ENCODE measurements at places on chromosomes 16 and 17.
A peak's percentile ranks its signal among the peaks of the same experiment; 100 is the strongest.

DNA sequence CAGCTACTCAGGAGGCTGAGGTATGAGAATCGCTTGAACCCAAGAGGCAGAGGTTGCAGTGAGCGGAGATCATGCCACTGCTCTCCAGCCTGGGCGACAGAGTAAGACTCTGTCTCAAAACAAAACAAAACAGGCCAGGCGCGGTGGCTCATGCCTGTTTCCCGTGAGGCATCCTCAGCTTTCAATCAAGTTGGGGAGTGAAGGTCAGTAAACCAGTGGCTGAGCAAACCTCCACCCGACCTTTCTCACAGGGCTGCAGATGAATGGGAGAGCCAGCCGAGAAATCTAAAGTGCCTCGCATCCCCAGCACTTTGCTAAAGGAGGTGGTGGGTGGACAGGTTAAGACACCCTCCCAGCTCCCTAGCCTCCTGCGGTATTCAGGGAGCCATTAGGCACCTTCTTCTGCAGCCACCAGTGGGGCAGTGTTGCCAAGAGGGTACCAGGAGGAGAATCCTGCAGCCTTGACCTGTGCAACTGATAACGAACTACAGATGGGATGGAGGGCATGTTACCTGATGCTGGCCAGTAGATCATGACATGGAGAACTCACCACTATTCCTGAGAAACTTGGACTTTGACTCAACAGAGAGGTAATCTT is 59.0 kb downstream of the KPNA2 start:
- no peak for DNase-seq

GRCh38 chr17:20151174-20151573 is 142.0 kb downstream of the SPECC1 start:
- DNase-seq: no peak

- peak; percentile 33 for DNase-seq
These were observed 52.8 kb upstream of the TOB1 start for GRCh38 chr17:50918933-50919296.

GRCh38 chr16:22364241-22364640 is 10.2 kb downstream of the CDR2 start:
- no peak for DNase-seq

DNA sequence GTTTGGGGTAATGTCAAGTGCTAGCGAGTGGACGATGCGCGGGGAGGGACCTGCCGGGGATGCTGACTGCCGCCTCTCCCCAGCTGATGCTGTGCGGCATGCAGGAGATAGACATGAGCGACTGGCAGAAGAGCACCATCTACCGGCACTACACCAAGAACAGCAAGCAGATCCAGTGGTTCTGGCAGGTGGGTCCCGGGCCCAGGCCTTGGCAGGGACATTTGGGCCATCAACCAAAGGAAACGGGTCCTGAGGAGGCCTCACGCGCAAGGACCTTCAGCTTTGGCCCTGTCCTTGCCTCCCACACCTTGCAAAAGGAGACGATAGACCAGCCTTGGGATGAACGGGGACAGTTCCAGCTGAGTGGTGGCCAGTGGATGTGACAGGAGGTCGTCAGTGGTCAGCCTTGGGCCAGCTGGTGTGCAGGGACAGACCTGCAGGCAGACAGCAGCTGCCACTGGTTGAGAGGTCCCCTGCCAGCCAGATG is 13.6 kb upstream of the CLEC18A start:
- DNase-seq: no peak

GRCh38 chr16:85286951-85287814 is 174.9 kb upstream of the CIBAR2 start:
- peak; percentile 78 for DNase-seq

DNA sequence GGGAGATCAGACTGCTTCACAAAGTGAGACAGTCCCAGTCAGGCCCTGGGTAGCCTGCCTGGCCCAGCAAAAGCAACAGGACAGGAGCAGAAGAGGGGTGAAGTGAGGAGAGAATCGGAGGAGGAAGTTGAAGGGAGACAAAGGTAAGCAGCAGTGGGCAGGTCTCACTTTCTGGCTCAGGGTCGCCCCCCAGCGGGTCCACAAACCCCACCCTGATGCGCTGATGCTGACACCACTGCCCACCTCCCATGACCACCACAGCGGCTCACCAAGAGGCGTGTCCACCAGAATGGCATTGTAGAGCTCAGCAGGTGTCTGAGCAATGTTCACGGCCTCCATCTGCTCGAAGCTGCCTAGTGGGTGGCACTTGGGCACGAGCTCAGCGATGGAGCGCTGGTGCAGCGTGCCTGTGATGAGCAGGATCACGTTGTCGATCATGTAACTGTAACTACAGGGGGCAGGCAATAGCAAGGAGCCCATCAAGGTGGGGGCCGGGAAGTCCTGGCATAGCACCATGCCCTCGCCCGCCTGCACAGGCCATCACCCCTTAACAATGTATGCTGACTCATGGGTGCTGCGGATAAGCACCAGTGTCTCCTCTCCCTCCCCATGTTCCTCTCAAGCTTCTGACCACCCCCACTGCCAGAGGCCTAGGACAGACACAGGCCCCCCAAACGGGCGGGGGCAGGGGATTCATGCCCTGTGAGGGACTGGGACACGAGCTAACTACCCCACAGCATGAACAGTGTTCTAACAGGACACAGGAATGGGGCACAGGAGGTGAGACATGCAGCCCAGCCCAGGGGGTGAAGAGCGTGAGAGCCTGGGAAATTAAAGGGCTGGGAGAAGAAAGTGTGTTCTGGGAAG is 13.6 kb downstream of the HSD11B2 start:
- DNase-seq: no peak

GRCh38 chr16:76970087-76970744 is 220.8 kb upstream of the MON1B start:
- no peak for DNase-seq

GRCh38 chr16:19502395-19503131 is 19.3 kb downstream of the GDE1 start:
- DNase-seq: peak; percentile 63

DNA sequence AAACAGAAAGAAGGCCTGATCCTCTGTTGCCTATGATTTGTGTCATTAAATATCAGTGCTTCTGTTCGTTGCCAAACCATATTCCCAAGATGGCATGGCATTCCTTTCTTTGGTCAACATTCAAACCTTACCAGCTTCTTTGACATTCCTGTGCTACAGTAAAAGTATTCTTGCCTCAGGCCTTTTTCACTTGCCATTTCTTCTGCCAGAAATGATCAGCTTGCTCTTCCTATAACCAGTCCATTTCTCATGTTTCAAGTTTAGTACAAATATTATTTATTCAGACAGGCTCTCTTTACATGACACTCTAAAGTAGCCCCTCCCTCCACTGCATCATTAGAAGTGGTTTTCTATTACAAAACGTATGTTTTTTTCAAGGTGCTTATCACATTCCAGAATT is 278.3 kb downstream of the KCNJ2 start:
- DNase-seq: no peak

GRCh38 chr16:87095271-87095670 is 221.9 kb downstream of the C16orf95 start:
- no peak for DNase-seq

DNA sequence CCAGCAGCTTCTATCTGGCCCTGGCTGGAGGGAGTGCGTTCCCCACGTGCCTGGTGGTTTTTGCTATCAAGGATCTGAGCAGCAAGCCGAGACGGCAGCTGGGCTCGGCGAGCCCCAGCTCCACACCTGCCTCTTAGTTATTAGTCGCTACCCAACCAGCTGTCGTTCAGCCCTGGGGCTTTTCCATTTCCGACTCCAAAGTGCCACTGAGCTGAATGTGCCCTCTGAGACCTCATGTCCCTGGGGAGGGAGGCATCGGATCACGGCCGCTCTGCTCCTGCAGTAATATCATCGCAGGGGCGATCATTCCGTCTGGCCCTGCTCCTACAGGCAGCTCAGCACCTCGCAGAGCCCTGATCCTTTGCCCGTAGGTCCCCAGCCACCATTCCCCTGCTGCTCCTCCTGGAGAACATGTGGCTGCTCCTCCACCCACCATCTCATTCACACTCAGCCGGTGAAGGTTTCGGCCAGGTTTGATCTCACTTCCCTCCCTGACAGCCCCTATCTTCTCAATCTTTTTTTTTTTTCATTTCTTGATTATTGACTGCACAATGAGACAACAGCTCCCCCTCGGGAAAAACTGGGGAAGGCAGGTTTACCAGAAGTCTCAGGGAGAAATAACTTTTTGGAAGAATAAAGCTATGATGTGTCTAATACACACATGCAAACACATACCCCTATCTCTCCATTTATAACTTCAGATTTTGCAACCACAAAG is 86.7 kb downstream of the ZFHX3 start:
- DNase-seq: no peak

DNA sequence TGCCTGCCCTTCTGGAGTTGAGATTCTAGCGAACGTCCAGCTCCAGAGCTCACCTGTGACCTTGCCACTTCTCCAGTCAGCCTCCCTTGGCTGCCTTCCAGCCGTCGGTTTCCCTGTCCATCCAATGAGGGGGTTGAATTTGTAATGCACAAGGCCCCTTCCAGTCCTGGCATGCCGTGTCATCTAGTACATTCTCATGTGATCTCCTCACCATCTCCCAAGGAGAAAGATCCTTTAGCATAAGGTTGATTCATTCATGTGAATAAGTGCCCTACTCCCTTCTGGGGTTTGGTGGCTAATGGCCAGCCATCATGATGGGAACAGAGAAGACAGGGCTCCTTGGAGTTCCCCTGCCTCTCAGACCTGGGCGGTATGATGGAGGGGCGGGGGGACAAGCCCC is 18.9 kb upstream of the ABCC3 start:
- DNase-seq: no peak

DNA sequence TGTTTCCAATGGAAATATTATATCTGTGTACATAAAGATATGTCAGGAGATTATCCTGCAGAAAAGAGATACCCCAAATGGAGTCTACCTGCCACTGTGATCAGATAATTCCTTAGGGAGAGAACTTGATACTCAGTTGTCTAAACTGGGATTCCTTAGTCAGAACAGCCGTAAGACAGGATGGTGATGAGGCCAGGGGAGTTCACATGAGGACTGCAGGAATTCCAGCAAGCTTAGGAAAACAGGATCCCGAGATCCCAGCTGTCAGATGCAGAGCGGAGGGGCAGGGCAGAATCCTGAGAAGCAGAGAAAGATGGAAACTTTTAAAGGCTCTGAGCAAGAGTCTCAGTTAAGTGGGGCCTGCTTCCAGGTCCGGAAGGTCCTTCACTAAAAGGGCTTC is 4.7 kb downstream of the KRABD2 start:
- no peak for DNase-seq

DNA sequence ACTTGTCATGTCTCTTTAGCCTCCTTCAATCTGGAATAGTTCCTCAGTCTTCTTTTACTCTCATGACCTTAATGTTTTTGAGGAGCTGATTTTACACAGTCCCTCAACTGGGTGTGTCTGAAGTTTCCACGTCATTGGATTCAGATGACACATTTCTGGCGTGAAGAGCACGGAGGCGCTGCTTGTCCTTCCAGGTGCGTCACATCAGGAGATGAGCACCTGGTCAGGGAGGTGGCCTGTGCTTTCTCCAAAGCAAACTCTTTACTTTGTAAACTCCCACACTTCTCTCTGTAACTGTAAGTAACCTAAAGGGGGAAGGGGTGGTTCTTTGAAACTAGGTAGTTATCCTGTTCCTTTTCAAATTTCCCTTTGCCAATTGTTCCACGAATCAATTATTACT is 52.5 kb upstream of the MNT start:
- no peak for DNase-seq

DNA sequence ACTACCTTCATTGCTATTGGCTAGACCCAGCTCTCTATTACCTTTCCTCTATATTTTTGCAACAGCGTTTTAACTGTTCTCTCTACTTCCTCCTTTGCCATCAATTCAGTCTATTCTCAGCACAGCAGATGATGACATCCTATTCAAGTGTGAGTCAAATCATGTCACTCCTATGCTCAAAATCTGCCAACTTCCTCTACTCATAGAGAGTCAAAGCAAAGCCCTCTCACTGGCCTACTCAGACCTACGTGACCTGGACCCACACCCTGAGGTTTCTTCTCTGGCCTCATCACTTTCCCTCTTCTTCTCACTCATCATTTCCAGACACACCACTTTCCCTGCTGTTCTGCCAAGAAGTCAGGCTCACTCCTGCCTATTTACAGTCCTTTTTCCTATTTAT is 289.0 kb upstream of the AXIN2 start:
- DNase-seq: no peak

All from Right ventricle myocardium superior (tissue), 1 donor.